Body of pancreas (tissue), 4 donors: ENCODE measurements at places on chromosomes 3 and 15. TPM values are rescaled to one million over a fixed set of nuclear protein-coding genes. Genes with fewer than 3 reads are reported as not detected.

DNA sequence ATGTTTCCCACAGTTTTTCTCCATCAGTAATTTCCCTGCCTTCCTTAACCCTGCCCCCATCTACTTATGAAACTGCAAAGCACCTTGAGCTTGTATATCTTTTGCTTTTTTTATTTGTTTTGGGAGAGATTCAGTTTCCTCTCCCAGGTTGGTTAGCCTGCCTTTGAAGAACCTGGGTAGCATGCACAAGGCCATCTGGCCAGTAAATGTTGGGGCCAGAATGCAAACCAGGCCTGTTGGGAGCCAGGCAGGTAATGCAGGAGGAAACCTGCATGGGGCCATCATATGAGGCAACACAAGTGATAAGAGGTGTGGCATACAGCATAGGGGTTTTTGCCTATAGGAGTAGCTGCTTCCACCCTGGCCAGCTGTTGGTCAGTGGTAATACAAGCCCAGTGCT is 17.7 kb downstream of the SYNPR start:
- peak; percentile 53 for DNase-seq

- DNase-seq: no peak
These were observed 52.7 kb upstream of the ATOSA start for GRCh38 chr15:52731732-52732470.

DNA sequence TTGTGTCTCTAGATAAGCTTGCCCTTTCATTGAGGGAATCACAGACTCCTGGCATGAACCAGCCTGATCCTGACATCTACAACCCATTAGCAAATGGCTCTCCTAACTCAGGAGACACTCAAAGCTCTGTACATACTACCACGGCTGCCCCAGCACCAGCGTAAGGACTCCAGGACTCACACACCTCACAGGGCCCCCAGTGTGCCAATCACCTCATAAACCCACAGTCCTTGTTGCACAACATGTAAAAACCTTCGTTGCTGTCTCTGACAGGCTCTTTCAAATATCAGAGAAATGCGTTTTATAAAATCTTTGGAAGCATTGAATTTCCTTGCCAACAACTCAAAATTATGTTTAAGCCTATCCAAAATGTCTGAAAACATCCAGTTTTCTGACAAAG is 7.3 kb downstream of the FYCO1 start:
- no peak for DNase-seq

DNA sequence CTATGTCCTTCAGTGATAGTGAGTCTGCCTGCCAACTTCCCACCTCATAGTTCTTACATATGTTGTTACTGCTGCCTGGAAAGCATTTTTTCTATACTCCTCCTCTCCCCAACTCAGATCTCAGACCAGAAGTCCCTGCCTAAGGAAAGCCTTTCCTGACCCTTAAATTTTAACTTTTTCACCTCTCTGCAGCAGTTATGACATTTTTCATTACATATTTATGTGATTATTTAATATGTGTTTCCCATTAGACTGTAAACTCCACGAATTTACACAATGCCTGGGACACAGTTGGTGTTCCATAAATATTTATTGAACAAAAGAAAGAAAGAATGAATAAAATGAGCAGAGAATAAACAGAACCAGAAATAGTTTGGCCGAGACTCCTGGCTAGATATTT is 125.5 kb downstream of the MITF start:
- no peak for DNase-seq

DNA sequence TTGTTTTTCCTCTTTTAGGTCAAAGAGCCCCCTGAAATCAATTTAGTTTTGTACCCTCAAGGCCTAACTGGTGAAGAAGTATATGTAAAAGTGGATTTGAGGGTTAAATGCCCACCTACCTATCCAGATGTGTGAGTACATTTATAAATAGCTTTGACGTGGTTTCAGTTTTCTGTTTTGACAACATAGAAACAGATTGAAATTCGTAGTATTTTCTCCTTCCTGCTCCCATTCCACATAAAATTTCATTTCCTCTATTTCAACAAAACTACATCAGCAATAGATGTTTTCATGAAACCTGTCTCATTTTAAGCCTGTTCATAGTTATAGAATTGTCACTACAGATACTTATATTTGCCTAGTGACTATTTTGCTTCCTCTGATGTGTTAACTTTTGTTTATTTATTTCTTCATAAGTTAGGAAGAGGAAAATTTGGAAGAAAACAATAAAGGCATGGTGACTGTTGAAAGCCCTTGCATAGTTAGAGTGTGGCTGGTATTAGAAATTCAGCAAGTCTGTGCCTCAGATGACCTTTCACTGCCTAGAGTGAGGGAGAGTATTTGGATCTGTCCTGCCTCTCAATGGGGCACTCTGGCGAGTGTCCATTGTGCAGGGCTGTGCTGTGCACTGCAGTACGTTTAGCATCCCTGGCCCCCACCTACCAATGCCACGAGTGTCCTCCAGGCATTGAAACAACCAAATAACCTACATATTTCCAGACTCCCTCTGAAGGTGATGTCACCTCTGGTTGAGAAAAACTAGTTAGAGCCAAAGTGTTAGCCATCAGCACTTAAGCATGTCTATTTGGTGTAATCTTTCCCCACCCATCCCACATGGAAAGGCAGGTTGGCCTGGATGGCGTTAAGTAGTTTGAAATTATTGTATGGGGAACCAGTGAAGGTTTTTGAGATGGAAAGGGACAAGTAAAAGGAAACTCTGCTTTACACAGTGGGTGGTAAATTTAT is 5.9 kb downstream of the EIF2AK4 start:
- no peak for DNase-seq

DNA sequence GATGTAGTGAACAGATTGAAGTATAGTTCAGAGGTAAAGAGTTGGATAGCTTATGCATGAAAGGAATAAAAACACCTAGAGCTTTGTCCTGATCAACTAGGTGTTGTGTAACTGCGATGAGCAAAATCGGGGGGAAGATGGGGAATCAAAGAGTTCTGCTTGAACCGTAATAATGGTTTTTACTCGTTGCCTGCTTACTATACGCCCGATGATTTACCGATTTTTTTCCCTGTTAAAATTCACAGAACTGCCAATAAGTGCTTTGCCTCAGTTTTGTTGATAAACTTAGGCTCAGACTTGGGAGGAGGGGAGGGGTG is 783 bp upstream of the DNAJB11 start:
- DNase-seq: no peak

DNA sequence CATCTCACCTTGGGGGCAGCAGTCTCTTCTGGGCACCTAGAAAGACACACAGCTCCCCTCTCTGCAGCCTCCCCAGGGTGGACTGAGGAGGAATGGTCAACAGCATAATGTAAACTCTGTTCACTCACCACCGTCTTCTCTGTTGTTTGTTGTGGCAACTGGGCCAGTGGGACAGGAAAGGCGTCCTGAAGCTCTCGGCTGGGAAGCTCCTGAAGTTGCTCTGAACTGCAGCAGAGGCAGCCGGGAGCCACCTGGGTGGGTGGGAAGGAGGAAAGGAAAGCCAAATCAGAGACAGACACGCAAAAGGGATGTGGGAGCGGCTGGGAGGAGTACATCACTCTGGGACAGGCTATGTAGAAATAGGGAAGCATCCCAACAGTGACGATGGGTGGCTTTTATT is 52.7 kb downstream of the MYLK start:
- no peak for DNase-seq

GRCh38 chr15:59838900-59839299 is 149.8 kb upstream of the BNIP2 start:
- no peak for DNase-seq

- no peak for DNase-seq
These were observed 49.3 kb upstream of the IGF2BP2 start for GRCh38 chr3:185874119-185874518.

DNA sequence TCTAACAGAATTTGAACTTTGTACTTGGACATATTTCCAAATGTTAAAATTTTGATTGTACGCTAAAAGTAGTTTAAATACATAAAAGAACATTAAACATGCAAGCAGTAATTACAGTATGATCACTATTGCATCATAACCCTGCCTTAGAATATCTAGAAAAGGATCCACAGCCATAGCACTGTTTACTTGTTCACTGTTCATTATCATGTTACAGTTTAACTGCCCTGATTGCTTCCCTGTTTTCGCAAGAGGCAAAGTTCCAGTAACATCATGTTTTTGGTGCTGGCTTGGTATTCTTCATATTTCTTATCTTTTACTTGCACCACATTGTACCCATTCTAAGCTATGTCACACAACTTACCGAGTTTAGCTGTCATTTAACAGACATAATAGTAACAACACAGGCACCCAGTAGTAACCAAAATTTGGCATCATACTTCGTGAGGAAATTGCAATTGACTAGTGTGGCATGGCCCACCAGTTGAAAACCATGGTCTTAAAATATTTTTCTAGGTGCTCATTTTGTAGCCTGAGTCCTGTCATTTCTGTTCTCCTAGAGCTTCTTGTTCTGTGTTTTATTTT is 13.3 kb upstream of the TMEM87A start:
- DNase-seq: no peak

- DNase-seq: no peak
These were observed 5.6 kb upstream of the MAGEF1 start for GRCh38 chr3:184717399-184717983.

DNA sequence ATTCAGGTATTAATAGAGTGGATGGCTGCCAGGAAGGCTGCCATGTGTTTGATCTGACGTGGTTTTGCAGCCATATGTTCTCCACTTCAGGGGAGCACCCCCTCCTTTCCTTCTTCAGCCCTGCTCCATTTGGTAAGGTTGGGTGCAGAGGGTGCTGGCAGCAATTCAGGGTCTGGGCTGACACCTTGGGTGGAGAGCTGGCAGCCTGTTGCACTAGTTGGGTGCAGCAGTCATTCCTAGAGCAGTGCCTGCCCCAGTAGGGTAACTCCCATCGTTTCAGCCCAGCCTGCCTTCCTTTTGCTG is 1.5 kb downstream of the TYRO3 start:
- no peak for DNase-seq

Gene SPINT1
- 110 TPM for total RNA-seq

Gene MRPS22
- total RNA-seq: 29.7 TPM

Gene PAQR9
- 0.33 TPM for total RNA-seq

Gene ABTB1
- 34.0 TPM for total RNA-seq

Gene DUOX1
- 0.66 TPM for total RNA-seq

Gene CPN2
- total RNA-seq: not detected

Gene DLL4
- total RNA-seq: 3.6 TPM

Gene GOLGA8M
- total RNA-seq: not detected

Gene PEAK1
- 12.5 TPM for total RNA-seq
